Left renal pelvis (tissue), 4 donors: ENCODE measurements at places on chromosomes 5 and 9. TPM values are rescaled to one million over a fixed set of nuclear protein-coding genes. Genes with fewer than 3 reads are reported as not detected.

GRCh38 chr9:69605406-69605805 lies 66.8 kb downstream of the APBA1 start:
- DNase-seq: no peak

GRCh38 chr5:167723254-167723871 lies 568.1 kb upstream of the WWC1 start:
- DNase-seq: peak; percentile 52

- no peak for DNase-seq
These were observed 107.4 kb downstream of the SCAMP1 start for GRCh38 chr5:78467752-78468357.

GRCh38 chr5:14582797-14583137 lies 1.2 kb downstream of the OTULINL start:
- no peak for DNase-seq

DNA sequence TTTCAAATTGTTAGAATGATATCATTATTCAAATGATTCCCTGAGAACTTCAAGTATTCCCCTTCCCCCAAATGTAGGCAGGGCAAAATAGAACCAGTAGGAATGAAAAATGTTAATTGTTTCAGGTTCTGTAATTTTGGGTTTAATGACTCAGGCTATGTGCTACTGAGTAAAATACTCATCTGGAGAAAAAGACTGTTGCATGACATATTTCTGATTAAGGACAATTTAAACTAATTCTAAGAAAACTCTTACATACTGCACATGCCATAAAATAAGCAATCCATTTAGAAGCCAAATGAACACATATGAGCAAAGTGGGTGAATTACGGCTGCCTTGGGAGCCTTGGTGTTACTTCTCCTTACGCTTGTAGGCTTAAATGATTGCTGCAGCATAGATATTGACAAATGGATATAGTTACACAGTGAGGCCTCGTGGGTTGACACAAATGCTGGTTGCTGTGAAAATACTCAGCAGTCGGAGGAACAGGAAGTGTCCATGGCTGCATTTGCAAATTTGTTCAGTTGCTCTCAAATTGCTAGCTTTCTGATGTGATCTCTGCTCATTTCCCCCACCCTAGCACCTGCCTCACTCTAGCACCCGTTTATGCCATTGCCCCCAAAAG lies 174.9 kb upstream of the DMAC1 start:
- DNase-seq: no peak

DNA sequence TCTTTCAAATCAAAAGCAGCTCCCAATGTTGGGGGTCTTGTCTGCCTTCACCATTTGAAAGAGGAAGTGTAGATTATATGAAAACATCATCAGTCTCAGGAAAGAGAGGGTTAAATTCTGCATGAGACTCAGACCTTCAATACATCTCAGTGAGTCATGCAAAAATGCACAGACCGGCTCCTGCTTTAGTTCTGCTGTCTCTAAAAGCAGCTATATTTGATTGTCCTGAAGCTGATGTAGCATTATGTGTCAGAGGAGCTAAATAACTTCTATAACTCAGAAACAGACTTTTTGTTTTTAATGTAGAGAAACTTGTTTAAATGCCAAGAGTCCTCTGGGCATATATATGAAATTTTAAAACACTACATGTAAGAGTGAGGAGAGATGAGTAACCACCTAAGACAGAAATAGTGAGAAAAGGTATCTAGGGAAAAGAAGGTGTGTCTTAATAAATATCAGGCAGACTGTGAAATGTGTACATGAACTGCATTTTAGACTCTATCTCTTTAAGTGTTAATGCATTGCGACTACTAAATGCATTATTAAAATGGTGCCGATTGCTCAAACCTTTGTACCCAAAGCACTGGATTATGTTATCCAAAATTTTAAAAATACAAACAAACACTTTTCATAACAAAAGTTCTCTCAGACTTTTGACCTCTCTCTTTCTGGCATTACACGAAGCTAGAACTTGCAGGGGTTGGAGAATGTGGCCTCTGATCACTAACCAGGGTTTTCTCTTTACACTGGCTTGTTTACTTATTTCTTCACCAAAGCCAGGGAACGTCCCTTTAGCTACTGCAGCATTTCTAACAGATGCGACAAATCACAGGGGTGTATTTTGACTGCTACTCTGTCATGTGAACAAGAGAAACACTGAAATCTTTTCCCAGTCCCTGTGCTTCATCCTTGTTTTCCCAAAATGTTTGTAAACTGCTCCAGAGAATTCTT lies 302.3 kb downstream of the ARL15 start:
- no peak for DNase-seq

- DNase-seq: no peak
These were observed 24.9 kb downstream of the CDKN2A start for GRCh38 chr9:21969011-21969940.

The P4HA2 gene
- polyA plus RNA-seq: 32.0 TPM

DNA sequence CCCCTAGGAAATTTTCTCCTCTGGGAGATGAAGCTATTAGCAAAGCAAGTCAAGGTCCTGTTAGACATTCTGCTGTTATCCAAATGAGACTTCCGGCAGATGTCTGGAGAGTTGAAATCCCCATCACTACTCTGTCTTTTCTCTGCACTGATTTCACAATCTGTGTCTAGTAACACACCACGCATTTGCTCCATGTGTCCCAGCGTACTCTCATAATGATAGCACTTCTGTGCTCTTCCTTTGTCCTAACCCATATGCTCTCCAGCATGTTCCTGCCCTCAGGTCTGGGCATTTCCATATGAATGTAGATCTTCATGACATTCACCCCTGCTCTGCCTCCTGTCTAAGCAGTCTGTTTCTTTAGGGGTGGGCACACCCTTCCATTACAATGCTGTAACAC lies 1949.0 kb upstream of the WWC1 start:
- no peak for DNase-seq

GRCh38 chr5:171855798-171856763 lies 70.5 kb downstream of the SMIM23 start:
- no peak for DNase-seq

The PCDHGA6 gene
- polyA plus RNA-seq: 6.8 TPM

The HRCT1 gene
- polyA plus RNA-seq: not detected

DNA sequence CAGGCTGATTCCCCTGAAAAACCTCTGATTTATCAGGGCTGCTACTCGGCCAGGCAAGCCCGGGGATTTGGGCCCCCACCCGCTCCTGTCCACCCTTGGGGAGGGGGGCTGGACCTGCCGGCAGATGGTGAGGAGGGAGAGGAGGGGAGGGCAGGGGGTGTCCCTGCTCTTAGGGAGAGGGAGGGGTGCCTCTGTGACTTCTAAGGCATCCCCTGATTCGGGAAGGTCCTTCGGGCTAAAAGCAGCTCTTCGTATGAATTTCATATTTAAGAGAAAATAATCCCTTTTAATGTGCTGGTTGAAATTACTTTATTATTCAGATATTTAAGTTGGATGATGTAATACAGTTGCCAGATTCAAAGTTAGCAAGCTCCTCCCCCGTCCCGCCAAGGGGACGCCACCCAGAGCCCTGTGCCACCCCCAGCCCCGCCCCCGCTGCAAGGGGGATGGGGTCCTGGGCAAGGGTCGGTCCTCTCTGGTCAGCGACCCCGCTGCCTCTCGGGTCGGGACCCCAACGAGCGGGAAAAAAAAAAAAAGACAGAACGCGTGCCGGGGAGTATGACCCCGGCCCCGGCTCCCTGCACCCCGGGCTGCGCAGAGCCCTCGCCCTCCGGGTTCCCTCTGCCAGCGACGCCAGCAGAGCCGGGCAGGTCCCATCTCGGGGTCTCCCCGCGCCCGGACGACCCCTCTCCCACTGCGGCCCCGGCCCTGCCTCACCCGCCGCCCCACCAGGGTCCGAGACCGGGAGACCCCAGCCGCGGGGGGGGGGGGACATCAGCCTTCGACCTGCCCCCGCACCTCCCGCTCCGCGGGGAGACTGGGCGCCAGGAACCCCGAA lies 12.4 kb downstream of the LHX3 start:
- DNase-seq: no peak

DNA sequence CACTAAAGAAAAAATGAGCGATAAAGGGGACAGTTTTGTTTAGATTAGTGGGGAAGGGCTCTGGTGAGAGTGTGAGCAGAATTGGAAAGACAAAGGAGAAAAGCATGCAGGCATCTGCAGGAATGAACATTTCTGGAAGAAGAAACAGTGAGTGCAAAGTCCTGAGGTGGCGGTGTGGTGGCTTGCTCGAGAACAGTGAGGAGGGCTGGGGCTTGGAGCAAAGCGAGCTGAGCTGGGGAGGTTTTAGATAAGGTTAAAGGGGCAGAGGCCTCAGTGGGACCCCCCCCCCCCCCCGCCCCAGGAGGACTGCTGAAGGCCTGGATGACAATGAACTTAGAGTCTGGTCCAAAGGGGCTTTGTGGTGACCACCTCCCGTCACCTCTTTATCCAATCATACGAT lies 202.7 kb upstream of the MVB12B start:
- DNase-seq: no peak

The CDHR2 gene
- 0.49 TPM for polyA plus RNA-seq

DNA sequence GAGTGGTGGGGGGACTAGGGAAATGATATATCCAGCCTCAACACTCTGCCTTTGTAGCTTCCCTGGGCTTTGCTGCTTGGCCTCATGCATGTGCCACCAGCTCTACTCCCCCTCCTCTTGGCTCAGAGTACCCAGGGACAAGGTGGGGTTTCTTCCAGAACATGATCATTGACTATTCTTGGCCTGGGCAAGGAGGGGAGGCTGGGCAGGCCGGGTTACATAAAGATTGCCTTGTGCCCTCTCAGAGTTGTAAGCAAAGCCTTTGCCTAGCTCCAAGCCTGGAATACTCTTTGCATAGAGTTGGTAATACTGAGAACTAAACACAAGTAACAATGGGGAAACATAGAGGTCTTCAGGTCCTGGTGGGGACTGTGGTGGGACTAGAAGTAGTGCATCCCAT lies 11.9 kb downstream of the ADRB2 start:
- DNase-seq: no peak

GRCh38 chr5:63233911-63234310 lies 655.3 kb downstream of the LRRC70 start:
- no peak for DNase-seq

DNA sequence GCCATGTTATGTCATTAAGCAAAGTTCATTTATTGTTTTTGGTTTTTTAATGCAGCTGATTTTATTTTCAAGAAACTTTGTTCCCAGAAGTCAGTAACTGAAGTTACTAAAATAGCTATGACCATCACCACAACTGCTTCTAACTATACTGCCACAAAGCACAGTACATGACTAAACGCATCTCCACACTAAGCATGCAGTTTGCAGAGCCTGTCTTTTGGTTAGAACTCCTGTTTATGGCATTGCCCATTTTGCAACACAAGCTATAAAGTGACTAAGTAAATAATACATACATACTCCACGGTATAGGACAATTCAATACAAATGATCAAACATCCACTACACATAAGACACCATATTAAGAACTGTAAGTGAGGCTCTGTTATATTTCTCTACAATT lies 109.7 kb downstream of the MLLT3 start:
- DNase-seq: no peak

The FSD1L gene
- 5.7 TPM for polyA plus RNA-seq

GRCh38 chr9:107221321-107221720 lies 61.8 kb upstream of the RAD23B start:
- no peak for DNase-seq
